ENCODE measurements at places on chromosomes 7 and 10.

DNA sequence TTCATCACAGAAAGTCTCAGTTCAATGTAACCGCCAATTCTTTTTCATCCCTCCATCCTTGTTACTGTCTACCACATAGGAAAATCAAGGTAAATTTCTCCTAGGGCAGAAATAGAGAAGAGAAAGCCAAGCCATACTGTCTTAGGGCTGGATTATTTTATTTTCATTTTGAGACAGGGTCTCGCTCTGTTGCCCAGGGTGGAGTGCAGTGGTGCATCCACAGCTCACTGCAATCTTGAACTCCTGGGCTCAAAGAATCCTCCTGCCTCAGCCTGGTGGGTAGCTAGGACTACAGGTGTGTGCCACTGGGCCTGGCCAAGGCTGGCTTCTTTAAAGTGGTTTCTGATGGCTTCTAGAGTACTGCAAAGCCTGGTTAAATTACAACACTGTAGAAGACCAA lies 181.7 kb downstream of the SRPK2 start:
- DNase-seq: no peak

DNA sequence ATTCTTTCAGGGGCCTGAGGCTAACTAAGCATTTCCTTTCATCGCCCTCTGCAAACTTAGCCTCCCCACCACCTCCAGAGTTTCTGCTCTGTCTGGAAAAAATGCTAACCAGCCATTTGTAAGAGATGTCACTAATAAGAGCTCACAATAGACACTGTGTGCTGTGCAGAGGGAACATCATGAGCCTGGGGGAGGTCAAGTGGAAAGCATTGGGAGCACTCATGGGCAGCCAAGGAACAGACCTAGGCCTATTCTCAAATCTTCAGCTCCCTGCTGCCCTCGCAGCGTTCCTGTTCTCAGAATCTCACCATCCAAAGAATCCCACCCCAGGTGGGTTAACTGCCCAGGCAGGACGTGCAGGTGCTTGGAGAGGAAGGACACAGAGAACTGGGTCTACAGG lies 27.1 kb upstream of the GPAM start:
- DNase-seq: no peak

GRCh38 chr7:105649727-105650381 lies 68.6 kb upstream of the EFCAB10 start:
- no peak for DNase-seq

GRCh38 chr10:17605936-17606335 lies 11.2 kb downstream of the HACD1 start:
- no peak for DNase-seq

GRCh38 chr10:124619195-124619594 lies 125.0 kb downstream of the FAM53B start:
- no peak for DNase-seq

DNA sequence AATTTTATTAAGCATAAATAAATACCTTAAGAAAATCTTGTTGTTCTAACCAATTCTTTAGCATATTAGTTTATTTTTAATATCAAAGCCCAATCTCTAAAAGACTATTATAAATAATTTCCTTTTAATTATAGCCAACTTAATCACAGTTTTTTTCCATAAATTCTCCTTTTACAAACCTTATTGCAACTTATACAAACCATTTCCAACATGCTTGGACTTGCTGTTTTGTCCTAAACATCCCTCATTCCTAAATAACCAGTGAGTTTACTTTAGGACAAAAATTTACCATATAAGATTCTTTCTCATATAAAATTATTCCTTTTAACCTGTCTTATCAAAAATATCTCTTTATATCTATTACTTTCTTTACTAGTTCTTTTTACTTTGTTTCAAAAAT lies 25.2 kb upstream of the LSM8 start:
- no peak for DNase-seq

GRCh38 chr10:126432507-126432906 lies 44.2 kb upstream of the ADAM12 start:
- no peak for DNase-seq

DNA sequence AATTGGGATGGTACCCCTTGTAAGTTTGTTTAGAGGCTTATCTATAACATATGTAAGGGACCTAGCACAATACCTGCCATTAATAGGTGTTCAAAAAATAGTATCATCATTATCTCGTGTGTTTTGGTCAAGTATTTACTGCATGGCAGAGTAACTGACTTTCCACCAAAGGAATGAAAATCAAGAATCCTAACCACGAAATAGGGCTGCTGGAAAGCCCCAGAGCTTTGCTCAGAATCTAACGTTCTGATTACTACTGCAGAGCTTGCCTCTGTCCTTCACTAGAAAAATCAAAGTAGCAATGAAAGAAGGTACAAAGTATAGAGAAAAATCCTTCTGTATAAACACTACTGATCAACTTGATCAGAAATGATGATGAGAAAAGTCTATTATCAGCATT lies 34.9 kb downstream of the DCLRE1C start:
- no peak for DNase-seq

GRCh38 chr7:87797798-87798403 lies 78.3 kb downstream of the SLC25A40 start:
- DNase-seq: peak; percentile 22

DNA sequence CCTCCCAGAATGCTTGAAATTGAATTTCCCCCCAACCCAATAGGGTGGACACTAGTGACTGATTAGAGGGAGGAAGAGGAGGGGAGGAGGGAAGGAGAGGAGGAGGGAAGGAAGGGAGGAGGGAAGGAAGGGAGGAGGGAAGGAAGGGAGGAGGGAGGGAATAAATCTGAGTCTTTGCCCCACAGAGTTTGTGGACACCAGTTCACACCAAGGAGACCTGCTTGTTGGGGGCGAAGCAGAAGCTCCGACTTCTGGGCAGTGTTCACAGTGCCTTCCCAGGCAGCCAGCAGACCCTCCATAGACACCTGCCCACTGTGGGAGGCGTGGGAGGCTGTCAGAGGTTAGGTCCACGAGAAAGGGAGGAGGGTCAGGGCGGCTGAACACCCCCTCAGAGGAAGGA lies 44.8 kb downstream of the PRKAG2 start:
- DNase-seq: no peak

- no peak for DNase-seq
These were observed 36.6 kb downstream of the FAM53B start for GRCh38 chr10:124707551-124707950.

GRCh38 chr7:21947946-21948345 lies 2.2 kb upstream of the CDCA7L start:
- DNase-seq: no peak

Data from astrocyte of the cerebellum (primary cell).